ENCODE measurements at places on chromosomes 5 and 9.

DNA sequence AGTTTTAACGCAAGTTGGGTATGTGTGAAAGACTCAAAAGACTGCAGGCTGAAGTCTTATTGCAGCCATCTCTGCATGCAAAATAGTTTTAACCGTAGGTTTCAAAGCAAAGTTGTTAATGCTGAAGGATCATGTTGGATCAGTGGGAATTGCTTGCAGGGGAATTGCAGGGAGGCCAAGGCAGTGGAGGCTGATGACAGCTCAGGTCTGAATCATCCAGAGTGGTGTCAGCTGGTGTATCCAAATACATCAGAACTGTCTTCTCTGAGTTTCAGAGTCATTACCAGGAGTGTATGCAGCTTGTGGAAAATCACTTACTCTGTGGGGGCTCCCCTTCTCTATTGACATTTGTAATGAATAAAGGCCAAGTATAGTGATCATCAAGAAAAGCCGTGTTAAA, 435.7 kb downstream of the SH3GL2 start:
- no peak for DNase-seq

DNA sequence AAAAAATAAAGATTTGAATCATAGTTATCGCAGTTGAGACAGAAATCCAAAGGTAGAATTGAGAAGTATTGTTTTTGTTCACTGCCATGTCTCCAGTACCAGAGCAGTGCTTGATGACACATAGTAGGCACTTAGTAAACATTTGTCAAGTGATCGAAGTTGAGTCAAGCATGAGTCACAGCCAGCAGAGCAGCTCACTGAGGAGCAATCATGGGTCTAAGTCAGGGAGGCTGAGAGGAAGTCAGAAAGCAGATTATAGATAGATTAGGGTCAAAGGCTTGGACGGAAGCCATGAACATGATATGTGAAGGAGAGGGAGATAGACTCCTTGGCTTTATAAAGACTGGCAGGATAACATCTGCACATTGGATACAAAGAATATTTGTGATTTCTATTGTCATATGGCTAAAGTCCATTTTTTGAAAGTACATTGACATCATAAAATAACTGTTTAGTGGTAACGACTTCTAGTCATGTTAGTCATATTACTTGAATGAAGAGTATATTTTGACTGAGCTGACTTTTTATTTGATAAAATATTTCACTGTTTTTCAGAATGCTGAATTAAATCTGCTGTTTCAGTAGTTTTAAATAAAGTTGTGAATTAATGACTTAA, 168.5 kb downstream of the RAB3C start:
- no peak for DNase-seq

- no peak for DNase-seq
These were observed 1.9 kb downstream of the SLC36A1 start for GRCh38 chr5:151449297-151449696.

GRCh38 chr5:54224103-54224826, 86.1 kb downstream of the ARL15 start:
- DNase-seq: no peak

- peak; percentile 85 for DNase-seq
These were observed 16.0 kb downstream of the ANXA6 start for GRCh38 chr5:151141535-151141934.

DNA sequence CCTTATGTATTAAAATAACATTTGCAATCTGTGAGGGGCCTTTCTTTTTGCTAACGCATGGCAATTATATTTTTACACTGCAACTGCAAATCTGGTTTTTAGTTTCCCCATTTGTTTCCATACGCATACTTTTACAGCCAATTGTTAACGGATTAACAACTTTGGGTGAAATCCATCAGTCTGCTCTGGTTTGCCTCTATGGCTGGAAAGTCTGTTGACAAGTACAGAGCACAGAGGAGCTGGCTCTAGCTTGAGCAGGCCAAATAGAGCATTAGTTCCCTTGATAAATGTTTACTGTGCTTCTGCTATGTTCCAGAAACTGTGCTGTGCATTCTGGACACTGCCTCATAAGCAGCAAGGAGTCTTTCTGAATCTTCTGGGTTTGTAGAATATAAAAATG, 400.4 kb upstream of the KIF2A start:
- no peak for DNase-seq

- DNase-seq: no peak
These were observed 184.6 kb upstream of the MAP1B start for GRCh38 chr5:71922584-71923106.

- peak; percentile 77 for DNase-seq
These were observed 836 bp downstream of the PCSK5 start for GRCh38 chr9:75891277-75891741.

- DNase-seq: no peak
These were observed 87.6 kb downstream of the ERP44 start for GRCh38 chr9:100011062-100011681.

- no peak for DNase-seq
These were observed 18.5 kb downstream of the COL15A1 start for GRCh38 chr9:98962181-98962560.

GRCh38 chr5:100023536-100023935, 511.6 kb upstream of the FAM174A start:
- no peak for DNase-seq

DNA sequence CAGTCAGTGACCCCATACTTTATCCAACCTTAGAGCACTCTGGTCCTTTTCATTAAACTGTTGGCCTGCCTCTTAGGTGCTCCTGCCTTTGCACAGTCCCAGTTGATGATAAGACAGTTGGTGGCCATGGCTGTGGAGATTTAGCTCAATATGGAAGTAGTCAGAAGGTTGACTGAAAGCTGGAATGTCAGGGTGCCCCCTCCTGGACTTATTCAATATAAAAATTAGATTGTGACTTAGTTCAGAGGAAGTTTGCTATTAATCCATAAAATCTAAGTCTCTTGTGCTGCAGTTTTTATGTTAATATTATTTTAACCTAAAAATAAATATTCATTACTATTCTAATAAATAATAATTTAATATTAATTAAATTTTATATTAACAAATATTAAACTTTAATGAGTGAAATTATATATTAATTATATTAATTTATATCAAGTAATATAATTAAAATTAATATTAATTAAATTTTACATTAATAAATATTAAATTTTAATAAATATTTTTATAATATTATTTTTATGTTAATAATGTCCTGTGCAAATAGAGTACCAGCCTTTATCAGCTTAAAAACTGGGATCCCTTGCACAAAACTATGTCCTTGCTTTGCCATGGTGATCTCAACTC, 77.7 kb upstream of the ADAMTSL1 start:
- no peak for DNase-seq

DNA sequence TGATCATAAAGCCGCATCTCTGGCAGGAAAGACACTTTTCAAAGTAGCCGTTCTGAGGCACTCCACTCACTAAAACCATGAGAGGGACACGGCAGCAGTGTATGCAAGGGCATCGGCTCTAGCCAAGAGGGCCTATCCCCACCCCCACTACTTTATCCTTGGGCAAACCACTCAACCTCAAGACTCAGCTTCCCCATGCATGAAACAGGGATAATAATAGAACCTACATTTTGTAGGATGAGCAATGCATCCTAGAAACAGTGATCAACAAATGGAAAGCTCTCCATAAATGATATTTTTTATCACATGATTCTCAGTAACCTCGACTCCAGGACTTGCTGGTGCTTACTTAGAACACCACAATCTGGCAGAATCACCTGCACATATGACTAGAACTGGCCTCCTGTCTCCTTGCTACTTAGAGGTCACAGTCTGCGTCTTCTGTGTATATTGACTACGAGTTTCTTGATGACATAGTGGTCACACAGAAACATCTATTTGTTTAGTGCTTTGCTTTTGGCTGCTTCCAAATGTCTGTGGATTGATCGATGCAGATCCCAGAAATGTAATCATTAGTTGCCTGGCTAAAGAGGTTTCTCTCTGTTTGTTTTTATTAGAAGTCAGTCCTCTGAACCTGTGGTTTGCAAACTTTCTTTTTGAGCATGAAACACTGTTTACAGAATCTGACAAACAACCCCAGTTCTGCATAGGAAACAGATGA, 102.1 kb downstream of the LHFPL2 start:
- DNase-seq: no peak

GRCh38 chr5:116388564-116389258, 185.9 kb downstream of the SEMA6A start:
- DNase-seq: peak; percentile 78

- DNase-seq: no peak
These were observed 126.9 kb downstream of the PALM2AKAP2 start for GRCh38 chr9:109906766-109907382.
